Heart left ventricle (tissue), 16 donors: ENCODE measurements at places on chromosomes 12 and 14. TPM values are rescaled to one million over a fixed set of nuclear protein-coding genes. Genes with fewer than 3 reads are reported as not detected.

CHFR gene
- 21.6 TPM for polyA plus RNA-seq

ADAM21 gene
- polyA plus RNA-seq: not detected

BRMS1L gene
- polyA plus RNA-seq: 3.4 TPM

- no peak for DNase-seq
Observed at GRCh38 chr12:76259660-76260389, 88.4 kb downstream of the BBS10 start.

- DNase-seq: no peak
Observed at GRCh38 chr12:39102474-39103209, 197.3 kb upstream of the CPNE8 start.

- no peak for DNase-seq
Observed at GRCh38 chr12:74910831-74911230, 298.8 kb downstream of the KCNC2 start.

- DNase-seq: no peak
Observed at GRCh38 chr14:75877292-75877691, 104.5 kb downstream of the TGFB3 start.

DNA sequence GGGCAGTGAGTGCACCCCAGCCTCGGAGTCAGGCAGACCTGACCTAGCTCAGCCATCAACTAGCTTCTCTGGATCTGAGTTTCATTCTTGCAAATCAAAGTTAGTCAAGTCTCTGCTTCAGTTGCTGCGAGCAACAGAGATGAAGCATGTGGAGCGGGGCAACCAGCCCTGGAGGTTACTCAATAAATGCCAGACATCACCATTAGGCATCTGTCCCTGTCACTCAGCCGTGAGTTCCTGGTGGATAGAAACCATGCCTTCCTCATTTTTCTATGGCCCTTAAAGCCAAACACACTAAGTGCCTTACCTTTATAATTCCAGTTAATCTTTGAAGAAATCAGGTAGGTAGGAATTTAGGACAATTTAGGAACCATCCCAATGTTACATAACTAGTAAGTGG lies 19.3 kb downstream of the RFX4 start:
- no peak for DNase-seq
